ENCODE measurements at places on chromosomes 11 and 22. TPM values are rescaled to one million over a fixed set of nuclear protein-coding genes. Genes with fewer than 3 reads are reported as not detected.

FREY1 gene
- polyA plus RNA-seq = 0.12 TPM

FGF19 gene
- not detected for polyA plus RNA-seq

CCDC157 gene
- 5.3 TPM for polyA plus RNA-seq

GANAB gene
- polyA plus RNA-seq = 88.1 TPM

LRRC51 gene
- polyA plus RNA-seq = 2.9 TPM

SHISAL1 gene
- polyA plus RNA-seq = 0.87 TPM
